ENCODE measurements at places on chromosomes 5 and 9.

GRCh38 chr5:83118471-83118870 is 41.1 kb downstream of the XRCC4 start:
- no peak for DNase-seq

GRCh38 chr5:131417240-131417869 is 153.5 kb downstream of the CDC42SE2 start:
- DNase-seq, result peak; percentile 13

- no peak for DNase-seq
Observed at GRCh38 chr9:9229269-9229668, 1383.5 kb downstream of the PTPRD start.

- DNase-seq, result no peak
Observed at GRCh38 chr5:143601357-143601756, 197.9 kb upstream of the NR3C1 start.

DNA sequence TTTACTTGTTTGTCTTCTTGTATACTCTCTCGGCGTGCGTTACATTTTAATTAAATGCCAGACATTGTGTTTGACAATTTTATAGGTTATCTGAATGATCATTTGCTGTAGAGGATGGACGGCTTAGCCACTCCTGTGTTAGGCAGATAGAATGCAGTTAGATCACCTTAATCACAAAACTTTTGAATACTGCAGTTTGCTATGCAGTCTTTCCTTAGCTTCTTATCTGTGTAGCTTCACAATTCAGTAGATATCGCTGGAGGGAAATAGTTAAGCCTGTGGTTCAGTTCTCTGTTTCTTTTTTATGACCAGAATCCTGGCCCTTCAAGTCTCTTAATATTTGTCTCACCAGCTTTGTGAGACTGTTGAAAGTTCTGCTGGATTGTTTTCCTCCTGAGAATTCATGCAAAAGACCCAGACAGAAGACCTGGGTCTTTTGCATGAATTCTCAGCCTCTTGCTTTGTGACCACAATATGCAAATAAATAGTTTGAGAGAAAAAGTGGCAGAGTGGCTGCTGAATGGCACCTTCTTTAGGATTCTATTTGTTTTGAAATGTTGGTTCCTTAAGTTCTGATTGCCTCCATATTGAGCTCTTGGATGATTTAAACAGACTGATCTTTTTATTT is 40.2 kb downstream of the RASA1 start:
- DNase-seq, result no peak

- DNase-seq, result no peak
Observed at GRCh38 chr9:133067813-133068212, 6.0 kb downstream of the CEL start.

DNA sequence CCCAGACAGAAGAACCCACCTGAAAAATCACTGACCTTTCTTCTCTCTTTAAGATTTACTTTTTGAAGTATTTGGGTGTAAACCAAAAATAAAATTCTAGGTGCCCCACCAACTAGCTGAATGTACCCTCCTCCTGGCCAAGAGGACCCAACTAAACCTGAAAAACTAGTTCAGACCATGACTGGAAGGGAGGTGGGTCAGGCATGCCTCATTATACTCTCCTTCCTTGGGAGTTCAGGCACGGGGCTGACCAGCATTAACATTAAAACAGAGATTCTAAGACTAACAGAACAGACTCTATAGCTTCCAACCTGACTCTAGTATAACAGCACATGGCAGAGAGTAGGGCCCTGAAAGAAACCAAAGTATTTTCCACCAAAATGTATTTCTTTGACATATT is 61.4 kb downstream of the CERT1 start:
- no peak for DNase-seq

- DNase-seq, result no peak
Observed at GRCh38 chr9:71977003-71977402, 65.6 kb downstream of the C9orf85 start.

GRCh38 chr5:6543346-6543730 is 89.5 kb downstream of the NSUN2 start:
- no peak for DNase-seq

GRCh38 chr5:172695232-172696054 is 54.4 kb downstream of the NEURL1B start:
- DNase-seq, result no peak

- DNase-seq, result no peak
Observed at GRCh38 chr9:93675336-93676150, 99.2 kb downstream of the PHF2 start.

GRCh38 chr9:126864771-126865170 is 4.3 kb downstream of the ZBTB34 start:
- DNase-seq, result no peak

- no peak for DNase-seq
Observed at GRCh38 chr5:150112201-150113046, 26.1 kb upstream of the CSF1R start.

DNA sequence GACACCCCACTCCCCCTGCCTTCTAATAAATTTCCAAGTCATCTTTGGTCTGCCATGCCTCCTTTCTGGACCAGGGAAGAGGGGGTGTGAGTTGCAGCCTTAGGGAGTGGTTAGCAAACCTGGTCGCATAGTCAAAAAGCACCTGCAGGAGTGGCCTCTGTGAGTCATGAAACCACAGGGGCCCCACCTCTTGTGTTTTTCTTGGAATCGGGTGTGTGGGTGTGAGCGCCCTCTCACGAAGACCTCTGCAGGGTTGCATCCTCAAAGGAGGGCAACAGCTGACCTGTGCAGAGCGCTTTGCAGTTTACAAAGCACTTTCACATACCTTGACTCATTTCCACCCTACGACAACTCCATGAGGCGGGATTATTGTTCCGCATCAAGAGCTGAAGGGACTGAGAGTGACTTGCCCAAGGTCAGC is 36.8 kb upstream of the TEX48 start:
- DNase-seq, result no peak

- no peak for DNase-seq
Observed at GRCh38 chr5:124639095-124639665, 107.3 kb downstream of the ZNF608 start.

DNA sequence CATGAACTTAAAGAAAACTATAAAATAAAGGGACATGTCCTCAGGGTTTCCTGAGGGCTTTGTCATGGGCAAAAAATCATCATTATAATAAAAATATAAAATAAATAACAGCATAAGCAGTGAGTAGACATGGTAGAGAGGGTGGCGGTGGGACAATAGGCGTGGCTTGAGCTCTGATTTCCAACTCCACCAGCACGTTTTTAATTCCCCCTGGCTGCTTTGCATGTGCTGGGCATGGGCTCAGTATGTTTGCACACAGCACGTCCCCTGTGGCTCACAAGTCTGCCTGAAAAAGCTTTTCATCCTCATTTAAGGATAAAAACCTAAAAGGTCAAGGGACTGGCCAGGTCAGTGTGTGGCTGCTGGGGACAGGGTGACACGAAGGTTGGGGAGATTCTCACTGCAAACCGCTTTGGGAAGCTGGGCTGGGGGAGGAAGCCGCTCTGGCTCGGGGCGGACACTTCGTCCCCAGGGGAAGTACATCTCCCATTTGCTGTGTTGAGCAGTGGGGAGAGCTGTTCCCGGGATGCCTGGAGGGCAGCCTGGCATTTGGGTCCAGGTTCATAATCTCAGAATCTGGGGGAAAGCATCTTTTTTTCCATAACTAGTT is 32.6 kb downstream of the NKX2-5 start:
- no peak for DNase-seq

DNA sequence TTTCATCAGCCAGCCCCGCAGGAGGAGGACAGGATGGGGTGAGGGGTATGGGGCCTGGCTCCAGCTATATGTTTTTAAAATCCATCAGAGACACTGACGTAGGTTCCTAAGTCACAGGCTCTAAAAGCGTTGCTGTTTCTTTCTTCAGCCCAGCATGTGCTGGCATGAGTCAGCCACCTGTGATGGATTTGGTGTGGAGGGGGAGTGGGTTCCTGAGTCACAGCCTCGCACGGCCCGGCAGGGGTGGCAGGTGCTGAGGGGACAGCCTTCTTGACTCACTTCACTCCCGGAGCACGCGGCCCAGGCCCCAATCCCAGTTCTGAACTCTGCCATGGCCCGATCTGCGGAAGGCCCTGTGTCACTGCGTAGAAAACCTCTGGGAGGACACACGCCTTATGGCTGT is 38.8 kb upstream of the RPL26L1 start:
- no peak for DNase-seq

- no peak for DNase-seq
Observed at GRCh38 chr5:138981586-138981985, 106.5 kb upstream of the LRRTM2 start.

DNA sequence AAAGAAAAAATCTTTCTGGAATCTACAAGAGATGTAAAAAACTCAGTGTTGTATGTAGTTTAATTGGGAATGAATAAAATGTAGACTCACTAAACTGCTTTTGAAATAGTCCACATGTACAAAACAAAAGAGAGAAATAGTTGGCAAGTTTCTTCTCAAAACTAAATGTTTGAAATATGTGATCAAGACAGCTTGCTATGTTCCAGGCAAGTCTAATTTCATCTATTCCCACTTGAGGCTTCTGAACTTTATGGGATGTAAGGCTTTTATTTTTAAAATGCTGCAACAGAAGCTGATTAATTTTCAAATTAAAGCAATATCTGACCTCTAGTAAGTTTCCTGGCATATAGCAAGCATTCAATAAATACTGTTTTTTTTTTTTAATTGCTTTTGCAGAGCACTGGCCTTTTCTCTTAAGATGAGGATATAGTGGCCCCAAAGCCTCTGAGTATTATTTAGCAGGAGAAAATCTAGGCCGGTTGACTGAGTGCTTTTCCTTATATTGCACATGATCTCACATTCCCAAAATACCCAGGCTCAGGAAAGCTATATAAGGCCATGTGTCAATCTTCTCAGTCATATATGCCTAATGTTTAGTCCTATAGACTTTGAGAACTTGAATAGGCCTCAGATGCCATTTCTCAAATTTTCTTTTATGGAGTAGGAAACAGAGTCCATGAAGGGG is 183.2 kb downstream of the NTRK2 start:
- no peak for DNase-seq

DNA sequence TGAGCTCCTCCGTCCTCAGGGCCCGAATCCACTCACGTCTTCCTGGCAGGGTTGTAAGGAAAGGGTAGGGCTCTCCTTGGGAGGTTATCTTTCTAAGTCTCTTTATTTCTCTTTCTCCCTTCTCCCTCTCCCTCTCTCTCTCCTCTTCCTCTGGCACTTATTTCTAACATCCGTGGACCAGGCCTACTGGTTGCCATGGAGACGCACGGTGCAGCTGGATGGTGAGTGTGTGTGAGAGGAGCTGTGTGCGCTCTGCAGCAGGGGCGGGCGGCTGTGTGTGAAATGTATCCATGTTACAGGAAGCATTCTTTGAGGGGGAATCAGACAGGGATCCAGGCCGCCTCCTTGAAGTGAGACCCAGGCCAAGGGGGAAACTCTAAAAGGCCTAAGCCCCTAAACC is 32.2 kb downstream of the PCDH1 start:
- peak; percentile 38 for DNase-seq

DNA sequence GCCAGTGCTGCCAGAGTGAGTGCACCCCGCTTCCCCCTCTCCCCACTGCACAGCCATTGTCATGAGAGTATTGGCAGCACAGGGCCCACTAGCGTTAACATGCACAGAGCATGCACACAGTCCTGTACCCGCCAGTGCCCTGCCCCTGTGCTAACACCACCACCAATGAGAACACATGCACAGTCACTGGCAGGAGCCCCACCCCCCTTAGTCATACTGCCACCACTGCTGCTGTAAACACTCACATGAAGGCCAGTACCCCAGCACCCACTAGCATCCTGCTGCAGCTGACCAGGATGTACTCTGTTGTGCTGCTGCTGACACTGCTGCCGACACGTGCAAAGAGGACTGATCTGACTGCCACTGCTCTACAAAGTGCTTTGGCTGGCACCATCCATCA is 19.5 kb upstream of the RANBP6 start:
- no peak for DNase-seq

GRCh38 chr5:67998709-67999261 is 216.8 kb upstream of the PIK3R1 start:
- no peak for DNase-seq

- DNase-seq, result no peak
Observed at GRCh38 chr9:128424268-128424780, 3.7 kb downstream of the CERCAM start.

DNA sequence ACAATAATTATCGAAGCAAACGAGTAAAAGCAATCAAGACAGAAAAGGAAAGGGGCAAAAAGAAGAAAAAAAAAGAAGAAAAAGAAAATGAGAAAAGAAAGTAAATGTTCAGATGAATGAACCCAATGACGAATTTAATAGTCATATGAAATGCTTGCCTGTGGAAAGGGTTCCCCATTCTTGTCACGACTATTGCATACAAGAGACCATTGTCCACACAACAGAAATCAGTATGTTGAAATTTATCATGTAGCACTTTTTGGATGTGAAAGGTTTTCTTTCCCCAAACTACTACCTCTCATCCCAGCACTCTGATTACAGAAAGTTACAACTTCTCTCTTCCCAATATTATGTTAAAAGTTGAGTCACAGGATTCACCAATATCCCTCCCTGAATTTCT is 162.4 kb downstream of the ZDHHC21 start:
- no peak for DNase-seq
